Hematopoietic multipotent progenitor cell treated with erythropoietin and hydrocortisone succinate and interleukin-3 and kit ligand, for 17 days (in vitro differentiated cells): ENCODE measurements at places on chromosomes 13 and 19.

- DNase-seq, result no peak
Observed at GRCh38 chr19:16268676-16269319, 55.8 kb upstream of the KLF2 start.

DNA sequence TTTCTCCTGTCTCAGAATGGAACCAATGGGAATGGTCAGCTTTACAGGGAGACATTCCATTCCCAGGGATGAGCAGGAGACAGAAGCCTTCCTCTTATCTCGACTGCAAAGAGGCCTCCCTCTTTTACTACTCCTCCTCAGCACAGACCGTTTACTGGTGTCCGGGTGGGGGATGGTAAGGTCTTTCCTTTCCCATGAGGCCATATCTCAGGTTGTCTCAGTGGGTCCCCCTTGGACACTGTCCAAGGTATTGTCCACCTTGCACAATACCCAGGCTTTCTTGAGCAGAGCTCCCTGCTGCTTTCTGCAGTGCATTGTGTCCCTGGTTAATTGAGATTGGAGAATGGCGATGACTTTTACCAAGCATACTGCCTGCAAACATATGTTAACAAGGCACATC, 7.5 kb upstream of the ZNF808 start:
- no peak for DNase-seq

DNA sequence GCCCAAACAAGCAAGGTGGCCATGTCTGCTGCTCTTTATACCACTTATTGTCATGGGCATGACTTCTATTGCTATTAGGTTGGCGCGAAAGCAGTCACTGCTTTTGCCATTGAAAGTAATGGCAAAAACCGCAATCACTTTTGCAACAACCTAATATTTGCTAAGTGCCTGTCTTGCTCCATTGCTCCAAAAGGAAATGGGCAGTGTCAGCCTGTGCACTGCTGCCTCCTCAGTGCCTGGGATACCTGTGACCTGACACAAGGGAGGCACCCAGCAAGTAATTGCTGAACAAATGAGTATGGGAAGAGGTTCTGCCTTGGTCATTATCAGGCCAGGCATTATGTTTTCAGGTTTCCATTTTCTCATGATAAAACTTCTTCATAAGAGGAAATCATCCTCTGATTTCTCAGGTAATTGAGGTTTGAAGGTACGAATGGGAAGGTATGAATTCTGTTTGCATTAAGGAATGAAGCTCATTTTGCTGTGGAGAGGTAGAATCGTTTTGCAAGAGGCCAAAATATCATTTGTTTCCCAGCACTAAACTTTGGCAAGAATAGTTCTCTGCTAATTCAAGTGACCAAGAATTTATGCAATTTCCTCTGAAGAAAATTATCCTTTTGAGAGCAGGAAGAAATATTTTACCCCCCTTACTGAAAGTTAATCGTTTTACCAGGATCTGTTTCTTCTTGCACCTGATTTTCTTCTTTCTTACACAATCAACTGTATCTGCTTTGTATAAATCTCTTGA, 128.4 kb upstream of the SPRY2 start:
- no peak for DNase-seq

DNA sequence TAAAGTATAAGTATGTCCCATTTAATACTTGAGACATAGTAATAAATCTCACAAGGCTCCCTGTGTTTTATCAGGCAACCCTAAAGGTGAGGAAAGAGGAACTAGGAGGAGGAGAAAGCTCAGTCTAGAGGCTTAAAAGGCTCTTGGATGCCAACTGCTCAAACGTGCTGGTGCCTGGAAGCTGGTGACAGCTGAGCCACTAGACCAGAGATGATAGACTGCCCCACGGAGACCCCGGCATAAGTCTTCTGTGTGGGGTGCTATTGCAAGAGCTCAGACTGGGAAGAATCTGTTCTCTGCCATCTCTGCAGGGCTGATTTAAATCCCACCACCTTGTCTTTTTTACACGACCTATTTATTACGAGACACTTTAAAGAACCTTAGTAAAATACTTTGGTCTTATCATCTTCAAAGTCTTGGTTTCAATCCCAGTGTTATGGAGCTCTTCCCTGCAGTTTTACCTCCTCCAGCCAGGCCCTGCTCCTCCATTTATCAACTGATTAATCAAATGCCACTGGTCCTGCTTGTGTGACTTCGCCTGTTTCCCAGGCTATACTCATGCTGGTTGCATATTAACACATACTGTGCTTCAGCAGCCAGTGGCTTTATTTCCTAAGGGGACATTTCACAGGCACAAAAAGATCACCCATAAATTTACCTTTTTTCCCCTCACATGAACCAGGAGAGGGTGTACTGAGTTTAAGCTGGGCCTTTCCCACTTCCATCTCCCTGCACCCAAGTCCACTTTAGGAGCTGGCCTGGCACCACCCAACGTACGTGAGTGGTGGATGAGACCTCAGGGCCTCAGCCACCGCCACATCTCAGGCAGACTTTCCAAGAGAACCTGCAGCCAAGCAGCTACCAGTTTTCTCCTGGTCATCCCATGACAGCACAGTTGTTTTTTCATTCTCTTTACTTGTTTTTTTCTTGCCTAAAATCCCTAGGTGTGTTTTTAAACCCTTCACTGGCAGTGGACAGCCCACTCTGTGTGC, 7.8 kb upstream of the ATP12A start:
- no peak for DNase-seq

DNA sequence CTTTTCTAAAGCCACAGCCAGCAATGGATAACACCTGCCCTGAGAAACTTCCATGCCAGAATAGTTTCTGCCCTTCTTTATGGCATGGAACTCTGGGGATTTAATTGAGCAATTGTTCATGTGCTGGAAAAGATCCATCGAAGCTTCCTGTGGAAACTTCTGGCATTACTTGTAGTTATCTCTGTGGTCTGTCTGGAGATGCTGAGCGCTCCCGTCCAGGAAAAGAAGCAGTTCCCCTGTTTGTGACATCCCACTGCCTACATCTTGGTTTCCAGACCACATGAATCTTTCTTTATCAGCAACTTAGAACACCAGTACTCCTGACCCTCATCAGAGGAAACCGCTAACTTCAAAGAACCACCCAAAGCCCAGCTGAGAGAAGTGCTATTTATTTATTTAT, 24.6 kb downstream of the FLT1 start:
- DNase-seq, result no peak

GRCh38 chr13:74134777-74135325, 647 bp upstream of the KLF12 start:
- no peak for DNase-seq

- no peak for DNase-seq
Observed at GRCh38 chr13:94800423-94800822, 88.1 kb upstream of the SOX21 start.

DNA sequence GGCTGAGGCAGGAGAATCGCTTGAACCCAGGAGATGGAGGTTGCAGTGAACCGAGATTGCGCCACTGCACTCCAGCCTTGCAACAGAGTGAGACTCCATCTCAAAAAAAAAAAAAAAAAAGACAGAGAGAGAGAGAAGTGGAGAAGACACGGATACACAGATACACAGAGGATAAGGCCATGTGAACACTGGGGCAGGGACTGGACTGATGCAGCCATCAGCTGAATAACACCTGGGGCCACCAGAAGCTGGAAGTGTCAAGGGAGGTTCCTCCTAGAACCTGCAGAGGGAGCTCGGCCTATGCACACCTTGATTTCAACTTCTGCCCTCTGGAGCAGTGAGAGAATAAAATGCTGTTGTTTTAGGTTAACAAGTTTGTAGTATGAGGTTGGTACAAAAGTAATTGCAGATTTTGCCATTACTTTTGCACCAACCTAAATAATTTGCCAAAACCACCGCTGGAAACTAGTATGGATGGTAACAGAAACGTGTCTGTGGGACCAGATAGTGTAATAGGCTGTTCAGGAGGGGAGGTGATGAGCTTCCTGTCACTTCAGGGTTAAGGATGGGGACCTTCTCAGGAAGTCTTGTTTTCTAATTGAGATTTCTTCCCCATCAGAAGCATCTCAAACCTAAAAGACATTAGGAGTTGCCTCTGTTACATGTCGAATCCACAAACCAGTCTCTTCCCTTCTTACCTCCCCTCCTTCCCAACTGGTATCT, 36.4 kb upstream of the IGSF23 start:
- no peak for DNase-seq

DNA sequence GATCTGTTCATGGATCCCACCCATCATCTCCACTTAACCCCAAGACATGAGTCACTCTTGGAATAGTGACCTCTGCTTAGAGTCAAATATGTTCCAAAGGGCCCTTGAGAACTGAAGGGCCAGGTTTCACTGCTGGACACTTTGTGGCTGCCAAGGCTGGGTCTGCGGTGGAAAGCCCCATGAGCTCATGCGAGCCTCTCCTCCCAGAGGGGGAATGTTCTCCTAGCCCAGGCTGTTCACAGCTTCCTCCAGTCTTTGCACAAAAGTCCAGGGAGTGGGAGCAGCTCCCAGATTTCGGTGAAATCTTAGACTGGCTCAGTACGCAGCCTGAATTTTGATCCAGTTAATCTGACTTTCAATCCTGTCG, 732 bp upstream of the DCLK1 start:
- no peak for DNase-seq

GRCh38 chr19:35905178-35905727, 2.8 kb downstream of the TYROBP start:
- no peak for DNase-seq

- no peak for DNase-seq
Observed at GRCh38 chr19:10553943-10554381, 10.3 kb downstream of the ATG4D start.

DNA sequence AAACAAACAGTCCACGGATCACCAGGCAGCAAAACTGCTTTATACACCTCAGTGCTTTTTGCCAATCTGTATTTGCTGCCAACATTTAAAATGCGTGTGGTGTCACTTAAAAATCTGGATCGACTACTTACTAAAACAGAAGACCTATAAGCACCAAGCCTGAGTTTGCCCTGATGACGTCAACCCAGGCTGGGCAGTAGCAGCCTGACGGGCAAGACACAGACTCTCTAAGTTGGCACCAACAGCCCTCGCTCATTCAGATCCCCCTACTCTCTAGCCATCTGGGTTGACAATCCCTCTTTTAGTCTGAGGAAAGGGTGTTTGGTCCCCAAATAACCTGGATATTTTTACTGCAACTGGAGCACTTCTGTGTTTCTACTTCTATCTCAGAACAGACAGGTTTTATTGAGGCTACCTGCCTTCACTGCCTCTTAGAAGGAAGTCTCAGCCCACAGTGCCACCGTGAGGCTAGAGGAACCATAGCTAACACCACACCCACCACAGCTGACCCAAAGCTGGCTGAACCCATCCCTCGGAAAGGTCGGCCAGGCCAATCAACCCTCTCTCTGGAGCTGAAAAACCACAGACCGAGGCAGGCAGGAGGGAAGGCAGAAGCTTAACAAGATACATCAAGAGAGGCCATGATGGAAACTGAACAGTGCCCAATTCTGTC, 6.9 kb downstream of the SUGP2 start:
- no peak for DNase-seq

GRCh38 chr19:4911314-4911713, 2.0 kb downstream of the UHRF1 start:
- no peak for DNase-seq
